ENCODE measurements at places on chromosomes 5 and 9. TPM values are rescaled to one million over a fixed set of nuclear protein-coding genes. Genes with fewer than 3 reads are reported as not detected.

The CENPH gene
- 20.2 TPM for total RNA-seq

The SPATA31A3 gene
- total RNA-seq = not detected

The AOPEP gene
- total RNA-seq = 39.7 TPM

The CDKN2B-AS1 gene
- total RNA-seq = 6.4 TPM

The LCN15 gene
- total RNA-seq = not detected

The SH3PXD2B gene
- 46.7 TPM for total RNA-seq

DNA sequence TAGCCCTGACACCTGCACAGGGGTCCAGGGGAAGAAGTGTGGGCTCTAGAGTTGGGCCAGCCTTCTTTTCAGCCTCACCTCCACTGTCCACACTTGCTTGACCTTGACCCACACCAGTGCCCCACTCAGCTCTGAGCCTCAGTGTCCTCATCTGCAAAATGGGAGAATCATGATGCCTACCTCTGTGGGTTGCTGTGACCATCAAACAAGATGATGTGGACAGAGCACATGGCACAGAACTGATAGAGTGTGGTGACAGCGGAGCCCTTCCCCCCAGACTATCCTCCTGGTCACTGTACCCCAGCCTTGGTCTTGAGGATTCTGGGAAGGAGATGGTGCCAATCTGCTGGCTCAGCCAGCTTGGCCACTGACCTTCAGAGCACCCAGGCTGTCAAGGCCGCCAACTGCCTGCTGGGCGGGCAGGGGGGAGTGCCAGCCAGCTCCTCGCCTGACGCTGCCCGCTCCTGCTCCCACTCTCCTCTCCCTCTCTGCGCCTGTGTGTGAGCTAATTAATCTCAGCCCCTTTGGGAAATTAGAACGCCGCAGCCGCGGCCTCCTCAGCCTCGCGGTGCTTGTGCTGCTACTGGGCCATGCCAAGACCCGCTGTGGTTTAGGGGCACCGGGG lies 16.7 kb downstream of the CXXC5 start:
- no peak for DNase-seq

DNA sequence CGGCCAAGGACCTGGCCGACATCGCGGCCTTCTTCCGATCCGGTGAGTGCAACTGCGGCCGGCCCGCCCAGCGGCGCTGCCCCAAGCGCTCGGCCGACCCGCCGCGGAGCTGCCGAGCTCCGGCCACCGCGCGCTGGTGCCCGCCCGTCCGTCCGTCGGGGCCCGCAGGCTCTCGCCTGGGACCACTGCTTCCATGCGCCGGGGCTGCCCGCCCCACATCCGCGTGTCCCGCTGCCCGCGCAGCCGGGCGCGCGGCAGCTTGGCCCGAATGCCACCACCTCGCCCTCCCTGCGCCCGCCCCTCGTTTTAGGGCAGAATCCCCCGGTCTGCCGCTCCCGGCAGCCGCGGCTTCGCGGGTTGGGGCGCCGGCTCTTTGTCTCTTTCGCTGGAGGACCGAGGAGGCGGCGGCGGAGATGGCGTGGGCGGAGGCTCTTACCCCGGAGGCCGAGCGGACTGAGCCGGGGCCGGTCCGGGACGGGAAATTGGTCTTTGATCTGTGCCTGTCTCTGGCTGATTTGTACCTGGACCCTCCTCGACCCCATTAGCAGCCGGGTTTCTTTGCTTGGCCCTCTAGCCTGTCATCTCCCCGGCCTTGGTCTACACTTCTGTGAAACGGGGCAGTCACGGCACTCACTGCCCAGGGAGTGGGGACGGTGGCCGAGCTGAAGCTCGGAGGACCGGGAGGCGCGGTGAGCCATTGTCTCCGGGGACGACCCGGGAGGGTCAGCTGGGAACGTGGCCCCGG lies 871 bp downstream of the TRIO start:
- DNase-seq = peak; percentile 40

- no peak for DNase-seq
These were observed 140.9 kb upstream of the MAP3K1 start for GRCh38 chr5:56674441-56674840.

- DNase-seq = peak; percentile 58
These were observed 97.1 kb upstream of the LRRTM2 start for GRCh38 chr5:138972230-138972629.

GRCh38 chr5:167816354-167816753 lies 475.1 kb upstream of the WWC1 start:
- no peak for DNase-seq

DNA sequence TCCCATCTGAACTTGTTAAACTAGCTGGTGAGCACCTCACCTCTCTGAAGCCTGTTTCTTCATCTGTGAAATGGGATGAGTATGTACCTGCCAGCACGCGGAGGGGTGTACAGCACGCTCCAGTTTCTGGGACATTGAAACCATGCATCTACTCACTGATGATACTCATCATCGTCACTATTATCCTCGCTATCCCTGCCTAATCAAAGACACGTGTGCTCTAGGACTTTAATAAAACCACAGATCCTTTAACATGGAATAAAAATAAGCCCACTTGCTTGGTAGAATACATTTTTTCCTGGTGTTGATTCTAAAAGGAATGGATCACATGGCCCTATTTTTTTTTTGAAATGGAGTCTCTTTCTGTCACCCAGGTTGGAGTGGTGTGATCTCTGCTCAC lies 37.3 kb upstream of the POMT1 start:
- DNase-seq = no peak

DNA sequence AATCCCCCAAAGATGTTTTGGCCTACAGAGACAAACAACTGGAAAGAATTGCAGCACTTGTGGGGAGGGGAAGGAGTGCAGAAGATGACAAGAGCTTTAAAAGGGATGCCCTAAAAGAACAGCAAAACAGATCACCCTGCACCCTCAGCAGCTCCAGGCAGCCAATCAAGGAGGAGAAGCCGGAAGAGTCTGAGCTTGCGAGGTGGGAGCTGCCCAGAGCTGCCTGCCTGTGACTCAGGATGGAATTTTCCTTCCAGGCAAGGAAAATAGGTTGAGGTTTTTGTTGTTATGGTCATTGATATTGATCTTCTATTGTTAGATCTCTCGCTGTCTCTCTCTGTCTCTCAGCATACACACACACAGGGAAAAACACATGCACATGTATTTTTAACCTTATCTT lies 70.3 kb upstream of the MAP1B start:
- peak; percentile 11 for DNase-seq

- DNase-seq = no peak
These were observed 244.4 kb downstream of the RFX3 start for GRCh38 chr9:3281399-3281798.

GRCh38 chr9:78932849-78933627 lies 636.1 kb downstream of the PSAT1 start:
- DNase-seq = peak; percentile 40

- DNase-seq = no peak
These were observed 15.3 kb downstream of the XRCC4 start for GRCh38 chr5:83092619-83093018.

GRCh38 chr5:122424132-122424531 lies 112.1 kb downstream of the SNCAIP start:
- no peak for DNase-seq

DNA sequence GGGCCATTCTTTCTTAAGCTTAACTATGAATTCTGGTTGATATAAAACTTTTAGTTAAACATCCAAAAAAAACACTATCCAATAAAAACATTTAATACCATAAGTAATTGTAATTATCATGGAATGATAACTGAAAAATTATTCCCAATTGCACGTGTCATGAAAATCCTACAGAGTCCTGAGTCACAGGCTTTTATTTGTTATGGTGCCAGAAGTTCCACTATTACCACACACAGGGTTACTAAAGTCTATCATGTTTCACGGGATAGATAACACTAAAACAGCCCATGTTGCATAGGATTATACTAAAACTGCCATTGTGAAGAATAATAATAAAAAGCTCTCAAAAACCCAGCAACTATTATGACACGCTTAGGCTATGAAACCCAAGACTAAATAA lies 1381.8 kb downstream of the EFNA5 start:
- peak; percentile 35 for DNase-seq

DNA sequence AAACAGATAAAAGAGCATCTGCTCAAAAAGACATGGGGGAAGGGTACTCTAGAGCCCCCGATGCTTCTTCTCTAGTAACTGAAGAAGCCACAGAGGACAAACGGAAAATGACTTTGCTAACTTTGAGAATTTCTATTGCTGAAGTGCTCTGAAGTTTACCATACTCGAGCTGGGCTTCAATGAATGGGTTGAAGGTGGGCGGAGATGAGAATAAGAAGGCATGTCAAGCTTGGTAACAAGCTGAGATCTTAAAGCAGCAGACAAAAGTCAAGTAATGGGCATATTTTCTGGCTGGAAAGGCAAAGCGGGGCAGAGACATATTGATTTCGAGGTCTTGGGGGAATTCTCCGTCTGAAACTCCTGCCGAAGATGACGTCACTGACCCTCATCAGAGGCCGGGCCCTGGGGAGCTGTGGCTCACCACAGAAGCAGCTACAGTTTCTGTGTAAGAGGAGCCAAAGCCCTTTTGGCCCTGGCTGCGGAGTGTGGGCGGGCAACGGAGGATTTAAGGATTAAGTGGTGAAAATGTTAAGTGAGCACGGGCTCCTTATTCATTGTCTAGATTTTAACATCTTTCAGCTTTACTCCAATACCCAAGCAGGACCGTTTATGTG lies 115.8 kb upstream of the SLIT3 start:
- peak; percentile 95 for DNase-seq

DNA sequence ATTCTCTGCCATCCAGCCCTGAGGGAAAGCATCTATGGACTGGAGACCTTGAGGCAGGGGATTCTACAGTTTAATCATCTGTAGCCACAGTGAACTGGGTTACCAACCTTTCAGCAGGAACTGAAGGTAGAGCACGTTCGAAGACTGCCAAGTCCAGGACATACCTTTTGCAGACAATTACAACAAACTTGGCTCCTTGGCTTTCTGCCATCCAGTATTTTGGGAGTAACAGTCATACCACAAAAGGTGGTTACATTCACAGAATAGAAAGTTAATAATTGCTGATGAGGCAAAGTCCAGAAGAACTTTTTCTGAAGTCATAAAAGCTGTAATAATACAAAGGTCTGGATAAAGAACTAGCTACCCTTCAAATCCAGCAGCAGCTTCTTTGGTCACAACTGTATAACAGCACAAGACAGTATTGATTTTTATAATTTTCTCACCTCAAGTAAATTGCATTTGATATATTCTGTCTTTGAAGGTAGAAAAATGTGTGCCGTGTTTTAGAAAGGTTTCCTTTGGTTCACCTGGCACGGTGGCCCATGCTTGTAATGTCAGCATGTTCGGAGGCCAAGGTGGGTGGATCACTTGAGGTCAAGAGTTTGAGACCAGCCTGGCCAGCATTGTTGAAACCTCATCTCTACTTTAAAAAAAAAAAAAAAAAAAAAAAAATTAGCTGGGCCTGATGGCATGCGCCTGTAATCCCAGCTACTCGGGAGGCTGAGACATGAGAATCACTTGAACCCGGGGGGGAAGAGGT lies 236.6 kb downstream of the NR3C1 start:
- no peak for DNase-seq
